ENCODE measurements at places on chromosomes 11 and 22.

DNA sequence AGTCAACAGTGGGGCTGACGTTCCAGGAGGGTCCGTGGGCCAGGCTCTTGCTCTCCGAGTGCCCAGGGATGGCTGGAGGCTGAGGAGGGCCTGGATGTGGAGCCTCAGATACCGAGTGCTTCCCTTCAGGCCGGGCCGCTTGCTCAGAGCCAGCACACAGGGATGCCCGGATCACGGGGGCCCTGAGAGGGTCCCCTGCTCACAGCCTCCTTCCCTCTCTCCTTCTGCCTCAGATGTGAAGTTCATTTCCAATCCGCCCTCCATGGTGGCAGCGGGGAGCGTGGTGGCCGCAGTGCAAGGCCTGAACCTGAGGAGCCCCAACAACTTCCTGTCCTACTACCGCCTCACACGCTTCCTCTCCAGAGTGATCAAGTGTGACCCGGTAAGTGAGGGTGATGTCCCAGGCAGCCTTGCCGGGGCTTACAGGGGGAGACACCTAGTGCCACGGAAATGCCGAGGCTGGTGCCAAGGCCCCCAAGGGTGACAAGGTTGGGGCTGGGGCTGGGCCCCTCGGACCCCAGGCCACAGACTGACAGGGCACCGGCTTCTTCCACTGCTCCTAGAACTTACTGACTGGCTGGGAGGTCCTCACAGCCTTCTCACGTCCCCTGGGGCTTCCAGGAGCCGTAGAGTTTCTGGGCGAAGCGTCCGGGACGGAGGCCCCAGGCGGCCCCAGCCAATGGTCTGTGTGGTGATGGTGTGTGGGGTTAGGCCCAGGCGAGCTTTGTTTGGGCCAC is 7.0 kb downstream of the CCND1 start:
- DNase-seq = no peak
- no peaks in the 10 kb centered on the region for H3K4me1 ChIP-seq
- H3K27me3 ChIP-seq = no peaks in the 10 kb centered on the region

- no peak overlapping the region for H3K27ac ChIP-seq
- no peaks in the 10 kb centered on the region for H3K27me3 ChIP-seq
- no peak for DNase-seq
- no peaks in the 10 kb centered on the region for H3K36me3 ChIP-seq
Measured at GRCh38 chr11:29458252-29458651, 558.6 kb downstream of the KCNA4 start.

DNA sequence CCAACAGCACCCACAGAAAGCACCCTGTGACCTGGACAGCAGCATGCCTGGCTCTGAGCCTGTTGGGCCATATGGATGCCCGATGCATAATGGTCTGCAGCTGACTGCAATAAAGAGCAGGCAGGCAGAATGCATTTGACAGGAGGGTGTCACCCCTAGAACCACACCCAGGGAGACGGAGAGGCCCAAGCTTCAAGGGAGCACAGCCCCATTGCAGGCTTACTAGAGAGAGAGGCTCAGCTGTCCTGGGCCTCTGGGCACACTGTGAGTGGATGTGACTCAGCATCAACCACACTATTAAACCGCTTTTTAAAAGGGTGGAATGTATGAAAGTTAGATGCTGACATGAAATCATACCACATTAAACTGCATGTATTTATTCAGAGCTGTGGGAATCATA is 365.3 kb downstream of the CTTN start:
- no peaks in the 10 kb centered on the region for H3K36me3 ChIP-seq
- H3K4me1 ChIP-seq = peaks cover 5% of the 10 kb centered on the region
- no peak for DNase-seq

GRCh38 chr11:134916421-134917213 is 504.6 kb upstream of the B3GAT1 start:
- no peak for DNase-seq
- no peak overlapping the region for H3K27ac ChIP-seq
- peaks cover 9% of the 10 kb centered on the region for H3K27me3 ChIP-seq
- H3K4me3 ChIP-seq = no peak overlapping the region
- no peaks in the 10 kb centered on the region for H3K36me3 ChIP-seq
- H3K4me1 ChIP-seq = no peaks in the 10 kb centered on the region

DNA sequence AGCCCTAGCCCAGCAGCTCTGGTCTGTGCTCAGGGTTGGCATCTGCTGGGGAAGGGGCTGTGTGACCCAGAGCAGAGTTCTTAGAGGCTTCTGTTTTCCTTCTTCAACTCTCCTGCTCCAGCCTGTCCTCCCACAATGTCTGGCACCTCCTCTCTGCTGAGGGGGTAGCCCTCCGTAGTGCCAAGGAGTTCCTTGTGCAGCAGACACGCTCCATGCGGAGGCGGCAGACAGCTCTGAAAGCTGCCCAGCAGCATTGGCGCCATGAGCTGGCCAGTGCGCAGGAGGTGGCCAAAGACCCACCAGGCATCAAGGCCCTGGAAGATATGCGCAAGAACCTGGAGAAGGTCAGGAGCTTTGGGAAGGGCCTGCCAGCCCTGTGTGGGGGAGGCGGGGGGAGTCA is 69.3 kb downstream of the CEP164 start:
- H3K4me1 ChIP-seq = no peaks in the 10 kb centered on the region
- no peaks in the 10 kb centered on the region for H3K27me3 ChIP-seq
- peaks cover 50% of the 10 kb centered on the region for H3K36me3 ChIP-seq
- no peak overlapping the region for H3K4me3 ChIP-seq
- no peak overlapping the region for H3K27ac ChIP-seq

- H3K36me3 ChIP-seq = peaks cover 2% of the 10 kb centered on the region
- no peak overlapping the region for H3K4me3 ChIP-seq
- peaks cover 29% of the 10 kb centered on the region for H3K27me3 ChIP-seq
Measured at GRCh38 chr11:6326303-6326702, 6.0 kb upstream of the CAVIN3 start.

DNA sequence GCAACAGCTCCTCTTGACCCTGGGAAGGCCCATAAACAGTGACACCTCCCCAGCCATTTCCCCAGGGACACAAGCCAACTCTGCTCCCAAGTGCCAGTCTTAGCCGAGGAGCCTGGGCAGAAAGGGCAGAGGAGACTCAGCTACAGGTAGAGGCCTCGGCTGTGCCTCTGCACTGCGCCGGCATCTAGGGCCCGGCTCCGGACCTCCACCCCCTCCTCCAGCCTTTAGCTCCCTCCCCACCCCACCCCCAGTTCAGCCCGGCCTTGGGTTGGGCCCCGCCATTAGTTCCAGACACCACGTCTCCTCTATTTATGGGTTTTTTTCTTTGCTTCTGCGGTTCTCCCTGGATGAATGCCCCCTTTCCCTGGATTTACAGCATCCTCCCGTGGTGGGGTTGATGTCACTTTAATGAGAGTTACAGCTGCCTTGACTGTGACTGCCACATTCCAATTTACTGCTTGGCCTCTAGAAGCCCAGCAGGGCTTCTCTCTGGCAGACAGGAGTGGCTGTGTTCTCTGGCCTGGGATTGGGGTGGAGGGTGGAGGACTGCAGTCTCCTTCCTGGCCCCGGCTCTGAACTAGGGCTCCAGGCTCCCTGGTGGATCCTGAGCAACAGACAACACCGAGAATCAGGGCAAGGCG is 13.5 kb upstream of the OAF start:
- no peaks in the 10 kb centered on the region for H3K4me1 ChIP-seq
- no peak overlapping the region for H3K4me3 ChIP-seq
- no peaks in the 10 kb centered on the region for H3K36me3 ChIP-seq
- H3K27me3 ChIP-seq = peaks cover 14% of the 10 kb centered on the region

- no peaks in the 10 kb centered on the region for H3K36me3 ChIP-seq
- peak; percentile 66 for DNase-seq
- H3K4me1 ChIP-seq = peaks cover 32% of the 10 kb centered on the region
- H3K4me3 ChIP-seq = peak overlapping the region; percentile 82
- peak overlapping the region; percentile 92 for H3K27ac ChIP-seq
- H3K27me3 ChIP-seq = no peaks in the 10 kb centered on the region
Measured at GRCh38 chr22:19892257-19892879, 37.7 kb upstream of the GNB1L start.

DNA sequence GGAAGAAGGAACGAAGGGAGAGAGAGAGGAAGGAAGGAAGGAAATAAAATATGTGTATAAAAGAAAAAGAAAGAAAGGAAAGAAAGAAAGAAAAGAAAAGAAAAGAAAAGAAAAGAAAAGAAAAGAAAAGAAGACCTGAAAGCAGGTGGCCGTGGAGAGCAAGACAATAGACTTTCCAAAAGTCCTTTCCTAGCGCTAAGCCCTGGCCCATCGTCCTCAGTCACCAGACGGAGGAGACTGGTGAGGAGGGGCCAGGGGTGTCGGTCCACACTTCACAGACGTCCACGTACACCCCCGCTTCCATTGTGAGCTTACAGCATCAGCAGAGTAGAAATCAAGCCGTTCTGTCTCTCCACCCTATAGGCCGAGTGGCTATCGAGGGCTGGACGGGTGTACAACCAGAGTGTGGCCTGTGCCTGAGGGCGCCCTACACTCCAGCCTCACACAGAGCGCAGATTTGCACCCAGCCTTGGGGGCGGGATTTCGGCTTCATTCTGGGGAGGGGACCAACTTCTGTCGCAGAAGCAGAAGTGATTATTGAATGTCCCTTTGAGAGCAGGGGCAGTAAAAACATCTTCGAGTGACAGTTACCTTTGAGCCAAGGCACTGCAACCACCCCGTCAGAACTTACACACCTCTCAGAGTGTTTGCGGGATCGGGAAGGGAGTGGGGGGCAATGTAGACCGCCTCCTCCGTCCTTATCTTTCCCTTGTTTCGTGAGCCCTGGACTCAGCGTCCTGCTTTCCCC is 2.0 kb upstream of the BSX start:
- peaks cover 90% of the 10 kb centered on the region for H3K27me3 ChIP-seq
- H3K4me3 ChIP-seq = peak overlapping the region; percentile 89
- peaks cover 11% of the 10 kb centered on the region for H3K4me1 ChIP-seq
- no peak overlapping the region for H3K27ac ChIP-seq
- no peak for DNase-seq

DNA sequence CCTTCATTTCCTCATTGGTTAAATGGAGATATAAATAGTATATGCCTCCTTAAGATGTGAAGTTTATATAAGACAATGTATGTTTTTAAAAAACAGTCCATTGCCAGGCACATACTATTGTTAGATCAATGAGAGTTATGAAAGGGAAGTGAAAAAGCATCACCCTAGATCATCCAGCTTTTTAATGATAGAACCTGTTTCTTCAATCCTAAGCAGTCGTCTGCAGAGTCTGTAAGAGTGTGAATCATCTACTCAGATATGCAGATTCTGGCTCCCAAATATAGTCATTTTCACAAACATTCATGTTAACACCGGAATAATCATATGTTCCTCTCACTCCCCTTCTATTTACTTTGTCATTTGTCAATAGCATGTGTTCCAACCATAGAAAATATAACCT is 65.3 kb upstream of the SLN start:
- H3K4me3 ChIP-seq = no peak overlapping the region
- DNase-seq = no peak
- H3K4me1 ChIP-seq = no peaks in the 10 kb centered on the region
- H3K36me3 ChIP-seq = no peaks in the 10 kb centered on the region
- H3K27me3 ChIP-seq = peaks cover 22% of the 10 kb centered on the region

GRCh38 chr11:67780056-67780455 is 105.6 kb upstream of the ALDH3B2 start:
- no peaks in the 10 kb centered on the region for H3K36me3 ChIP-seq
- H3K27me3 ChIP-seq = peaks cover 22% of the 10 kb centered on the region
- DNase-seq = no peak
- H3K4me3 ChIP-seq = no peak overlapping the region
- peaks cover 3% of the 10 kb centered on the region for H3K4me1 ChIP-seq

DNA sequence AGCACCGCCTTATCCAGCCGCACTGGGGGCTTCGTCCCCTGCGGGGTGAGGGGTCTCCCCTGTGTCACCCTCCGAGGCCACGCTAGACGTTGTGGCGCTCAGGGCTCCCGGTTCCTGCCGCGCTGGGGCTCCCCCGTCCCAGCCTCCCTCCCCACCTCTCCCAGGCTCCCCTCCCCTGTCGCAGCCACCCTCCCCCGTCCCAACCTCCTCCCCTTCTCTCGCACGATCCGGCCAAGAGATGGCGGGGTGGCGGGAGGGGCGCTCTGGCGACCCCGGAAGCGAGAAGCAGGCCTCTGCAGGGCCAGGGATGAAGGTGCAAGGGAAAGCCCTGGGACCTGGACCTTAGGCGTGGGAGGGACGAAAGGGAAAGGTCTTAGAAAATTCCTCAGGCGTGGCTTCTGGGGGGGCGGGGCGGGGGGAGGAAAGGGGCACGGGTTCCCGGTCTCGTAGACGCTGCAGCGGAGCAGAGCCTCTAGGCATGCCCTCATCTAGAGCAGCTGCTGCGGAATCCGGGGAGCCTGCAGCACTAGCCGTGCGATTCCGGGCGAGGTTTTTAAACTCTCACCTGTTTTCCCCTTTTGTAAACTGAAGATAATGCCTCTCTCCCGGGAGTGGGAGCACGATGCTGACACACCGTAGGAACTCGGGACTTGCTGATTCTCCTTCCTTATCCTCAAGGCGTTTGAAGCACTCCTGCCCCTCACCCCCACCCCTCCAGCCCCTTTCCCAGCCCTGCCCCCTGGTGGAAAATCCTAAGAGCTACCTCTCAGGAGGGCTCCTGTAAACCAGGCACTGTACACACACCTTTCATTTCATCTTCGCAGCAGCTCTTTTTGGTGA is 14.4 kb downstream of the KCNJ5 start:
- H3K4me1 ChIP-seq = peaks cover 5% of the 10 kb centered on the region
- no peaks in the 10 kb centered on the region for H3K36me3 ChIP-seq
- peaks cover 62% of the 10 kb centered on the region for H3K27me3 ChIP-seq
- peak; percentile 51 for DNase-seq

GRCh38 chr11:19076744-19077589 is 16.4 kb upstream of the MRGPRX2 start:
- peaks cover 10% of the 10 kb centered on the region for H3K27me3 ChIP-seq
- peak; percentile 61 for DNase-seq
- no peak overlapping the region for H3K27ac ChIP-seq
- H3K4me3 ChIP-seq = no peak overlapping the region

GRCh38 chr11:30059172-30059815 is 42.5 kb upstream of the KCNA4 start:
- no peaks in the 10 kb centered on the region for H3K4me1 ChIP-seq
- H3K36me3 ChIP-seq = no peaks in the 10 kb centered on the region
- no peaks in the 10 kb centered on the region for H3K27me3 ChIP-seq
- no peak overlapping the region for H3K27ac ChIP-seq
- no peak overlapping the region for H3K4me3 ChIP-seq
- no peak for DNase-seq

- no peak overlapping the region for H3K27ac ChIP-seq
- H3K27me3 ChIP-seq = peaks cover 15% of the 10 kb centered on the region
- H3K4me3 ChIP-seq = no peak overlapping the region
- DNase-seq = no peak
- H3K4me1 ChIP-seq = no peaks in the 10 kb centered on the region
- H3K36me3 ChIP-seq = no peaks in the 10 kb centered on the region
Measured at GRCh38 chr11:126604461-126604860, 249.0 kb downstream of the ST3GAL4 start.

GRCh38 chr11:20020198-20020597 is 140.1 kb downstream of the DBX1 start:
- H3K4me3 ChIP-seq = no peak overlapping the region
- no peak for DNase-seq
- no peaks in the 10 kb centered on the region for H3K36me3 ChIP-seq
- H3K27me3 ChIP-seq = no peaks in the 10 kb centered on the region
- no peak overlapping the region for H3K27ac ChIP-seq

All from activated naive CD8-positive, alpha-beta T cell treated with anti-CD3 and anti-CD28 coated beads, Interleukin-2, amount 10 ng/mL, durations not matched to agents 7 days and 5 days (primary cell).